Stimulated activated naive CD8-positive, alpha-beta T cell treated with anti-CD3 and anti-CD28 coated beads, Interleukin-15, amount 100 ng/mL, for 72 hours (primary cell): ENCODE measurements at places on chromosomes 6 and 20.

DNA sequence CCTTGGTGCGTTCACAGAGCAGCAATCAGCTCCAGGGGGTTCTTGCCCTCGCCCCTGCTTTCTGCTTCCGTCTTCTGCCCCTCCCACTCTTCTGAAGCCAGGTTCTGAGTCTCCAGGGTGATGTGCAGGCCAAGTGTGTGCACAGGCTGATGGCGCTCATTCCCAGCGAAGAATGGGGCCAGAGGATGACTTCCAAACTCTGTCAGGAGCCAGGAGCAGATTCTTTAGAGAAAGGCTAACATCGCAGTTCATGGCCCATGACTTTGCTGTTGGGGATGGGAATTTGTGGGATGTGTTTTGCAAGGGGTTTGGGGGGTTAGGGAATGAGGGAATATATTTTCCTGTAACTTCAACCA, 56.1 kb upstream of the CCN6 start:
- DNase-seq: no peak

- peak; percentile 46 for DNase-seq
These were observed 34.9 kb downstream of the RNF24 start for GRCh38 chr20:3980260-3981131.

DNA sequence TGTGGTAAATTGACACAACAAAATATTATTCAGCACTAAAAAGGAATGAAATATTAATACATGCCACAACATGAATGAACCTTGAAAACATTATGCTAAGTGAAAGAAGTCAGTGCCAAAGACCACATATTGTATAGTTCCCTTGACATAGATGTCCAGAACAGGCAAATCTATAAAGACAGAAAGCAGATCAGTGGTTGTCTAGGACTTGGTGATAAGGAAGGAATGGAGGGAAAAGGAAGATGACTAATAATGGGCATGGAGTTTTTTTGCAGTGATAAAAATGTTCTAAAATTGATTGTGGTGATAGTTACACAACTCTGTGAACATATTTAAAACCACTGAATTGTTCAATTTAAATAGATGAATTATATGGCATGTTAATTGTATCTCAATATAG, 32.5 kb downstream of the TBX18 start:
- DNase-seq: no peak

- DNase-seq: no peak
These were observed 268.5 kb upstream of the EXOC2 start for GRCh38 chr6:961407-961960.

GRCh38 chr20:43284486-43284885, 94.8 kb upstream of the PTPRT start:
- no peak for DNase-seq

DNA sequence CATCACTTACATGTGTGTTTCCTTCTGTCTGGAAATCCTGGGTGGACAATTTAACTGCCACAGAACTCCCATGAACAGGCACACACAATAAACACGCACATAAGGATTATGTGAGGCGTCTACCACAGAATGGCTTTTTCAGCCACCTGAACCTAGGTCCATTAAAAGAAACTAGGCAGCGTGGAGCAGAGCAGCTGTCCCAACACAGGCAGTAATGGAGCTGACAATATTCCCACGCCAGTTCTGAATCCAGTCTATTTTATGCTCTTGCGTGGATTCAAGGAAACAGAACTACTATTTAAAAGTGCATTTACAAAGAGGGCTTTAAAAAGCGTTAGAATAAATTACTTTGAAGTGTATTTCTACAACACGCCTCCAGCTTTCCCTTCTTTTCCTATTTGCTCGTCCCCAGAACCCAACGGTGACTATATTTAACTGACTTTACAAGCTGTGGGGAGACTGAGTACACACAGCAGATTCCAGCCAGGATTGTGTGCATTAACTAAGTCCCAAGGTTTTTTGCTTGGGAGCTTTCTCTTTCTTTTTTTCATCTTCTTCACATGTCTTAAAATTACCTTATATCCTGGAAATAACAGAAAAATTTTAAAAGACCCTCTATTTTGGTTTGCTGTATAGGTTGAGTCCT, 95.9 kb downstream of the GMDS start:
- no peak for DNase-seq

DNA sequence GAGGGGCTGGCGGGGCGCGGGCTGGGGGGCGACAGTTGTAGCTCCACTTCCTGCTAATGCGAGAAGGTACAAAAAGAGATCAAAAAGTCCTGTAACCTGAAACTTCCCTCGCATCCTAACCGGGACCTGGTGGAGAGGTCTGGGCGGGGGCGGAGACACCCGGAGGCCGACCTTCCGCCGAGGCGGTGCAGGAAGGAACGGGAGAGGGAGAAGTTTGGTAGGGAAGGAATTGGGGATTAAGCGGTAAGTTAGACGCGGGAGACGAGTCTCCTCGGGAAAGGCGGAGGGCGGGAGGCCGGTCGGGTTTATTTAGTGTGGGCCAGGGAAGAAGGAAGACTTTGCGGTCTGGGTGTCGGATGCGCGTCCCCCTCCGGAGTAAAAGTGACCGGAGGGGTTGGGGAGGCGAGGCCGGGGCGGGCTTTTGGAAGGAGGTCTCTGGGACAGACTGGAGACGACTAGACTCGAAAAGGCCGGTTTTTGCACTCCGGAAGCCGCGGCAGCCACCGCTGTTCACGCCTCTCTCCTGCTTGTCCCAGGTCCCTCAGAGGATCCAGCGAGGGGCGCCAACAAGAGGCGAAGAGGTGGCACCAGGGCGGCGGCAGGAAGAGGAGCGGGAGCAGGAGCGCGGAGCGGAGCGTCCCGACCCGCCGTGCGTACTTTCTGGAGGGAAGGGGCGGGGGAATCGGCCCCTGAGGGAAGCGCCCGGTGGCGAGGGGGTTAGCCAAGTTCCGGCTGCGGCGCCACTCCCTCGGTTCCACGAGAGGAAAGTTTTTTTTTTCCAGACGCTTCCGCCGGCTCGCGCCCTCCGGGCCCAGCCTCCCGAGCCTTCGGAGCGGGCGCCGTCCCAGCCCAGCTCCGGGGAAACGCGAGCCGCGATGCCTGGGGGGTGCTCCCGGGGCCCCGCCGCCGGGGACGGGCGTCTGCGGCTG, 734 bp downstream of the TPBG start:
- DNase-seq: peak; percentile 9

DNA sequence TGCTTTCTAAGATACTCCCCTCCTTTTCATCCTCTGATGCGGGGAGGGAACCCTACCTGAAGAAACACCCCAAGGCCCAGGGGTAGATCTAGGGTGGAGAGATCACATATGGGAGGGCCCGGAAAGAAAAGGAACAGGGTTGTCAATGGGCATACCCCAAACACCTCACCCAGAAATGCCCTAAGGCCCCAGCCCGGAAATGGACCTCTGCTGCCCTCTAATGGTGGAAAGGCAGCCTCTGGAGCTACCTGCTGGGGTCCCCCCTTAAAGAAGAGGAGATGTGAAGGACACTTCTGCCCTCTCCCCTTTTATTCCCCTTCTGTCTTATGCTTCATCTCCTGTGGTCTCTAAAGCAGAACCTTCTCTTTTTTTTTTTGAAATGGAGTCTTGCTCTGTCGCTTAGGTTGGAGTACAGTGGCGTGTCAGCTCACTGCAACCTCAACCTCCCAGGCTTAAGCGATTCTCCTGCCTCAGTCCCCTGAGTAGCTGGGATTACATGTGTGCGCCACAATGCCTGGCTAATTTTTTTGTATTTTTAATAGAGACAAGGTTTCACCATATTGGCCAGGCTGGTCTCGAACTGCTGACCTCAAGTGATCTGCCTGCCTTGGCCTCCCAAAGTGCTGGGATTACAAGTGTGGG, 458 bp upstream of the ARMC12 start:
- DNase-seq: peak; percentile 84
